MM.1S (cell line): ENCODE measurements at places on chromosomes 6 and 20.

GRCh38 chr6:139494376-139494990, 120.0 kb upstream of the CITED2 start:
- no peak for DNase-seq

GRCh38 chr6:123616942-123617341, 19.8 kb downstream of the TRDN start:
- DNase-seq, result no peak

GRCh38 chr6:106085984-106086813, at the start of gene PRDM1:
PRDM1 (plus strand) TSS chr6:106086336; CDS start chr6:106086554, 218 bp downstream.
- DNase-seq, result peak; percentile 97

DNA sequence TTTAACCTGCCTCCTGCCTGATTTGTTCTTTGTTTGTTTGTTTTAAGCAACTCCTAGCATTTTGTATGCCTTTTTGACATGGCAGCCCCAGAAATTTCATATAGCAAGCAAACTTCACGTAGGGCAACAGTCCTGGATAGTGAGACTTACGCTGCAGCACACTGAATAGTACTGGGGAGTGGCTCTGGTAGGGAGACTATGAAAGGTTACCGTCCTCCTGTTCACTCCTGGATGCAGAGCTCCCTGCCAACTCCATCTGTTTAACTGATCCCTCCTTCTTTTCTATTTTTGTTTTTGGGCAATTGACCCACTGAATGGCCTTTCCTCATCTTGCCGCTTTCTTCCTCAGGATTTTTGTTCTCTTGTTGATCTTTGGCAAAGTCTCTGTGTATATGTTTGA, 44.5 kb upstream of the BMP6 start:
- DNase-seq, result no peak

DNA sequence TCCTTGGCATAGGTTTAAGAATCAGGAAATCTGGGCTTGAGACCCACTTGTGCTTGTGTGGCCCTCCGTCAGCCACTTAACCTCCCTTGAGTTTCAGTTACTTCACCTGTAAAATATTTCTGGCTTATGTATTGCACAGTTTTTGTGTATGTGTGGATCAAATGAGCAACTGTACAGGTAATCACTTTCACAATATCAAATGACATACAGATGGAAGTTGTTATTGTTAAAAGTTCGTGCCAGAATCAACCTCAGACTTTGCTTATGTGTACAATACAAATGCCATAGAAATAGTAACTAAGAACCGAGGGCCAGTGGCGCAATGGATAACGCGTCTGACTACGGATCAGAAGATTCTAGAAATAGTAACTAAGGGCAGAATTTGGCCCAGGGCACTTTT, 65.6 kb upstream of the KIF13A start:
- DNase-seq, result no peak

GRCh38 chr6:14232889-14233288, 115.3 kb downstream of the CD83 start:
- DNase-seq, result no peak

GRCh38 chr6:137099689-137100403, 55.1 kb upstream of the IL20RA start:
- DNase-seq, result no peak

GRCh38 chr20:52207020-52207810, 15.6 kb upstream of the ZFP64 start:
- DNase-seq, result no peak

GRCh38 chr20:40414843-40415615, 274.0 kb downstream of the MAFB start:
- no peak for DNase-seq

- no peak for DNase-seq
Measured at GRCh38 chr20:6884114-6884513, 116.6 kb downstream of the BMP2 start.

- DNase-seq, result no peak
Measured at GRCh38 chr6:158843751-158844683, 24.8 kb upstream of the EZR start.

- DNase-seq, result no peak
Measured at GRCh38 chr6:22239261-22239921, 57.4 kb downstream of the PRL start.
